ENCODE measurements at places on chromosomes 4 and X. TPM values are rescaled to one million over a fixed set of nuclear protein-coding genes. Genes with fewer than 3 reads are reported as not detected.
A peak's percentile ranks its signal among the peaks of the same experiment; 100 is the strongest.

GRCh38 chrX:113473418-113473817 lies 632.8 kb upstream of the AMOT start:
- DNase-seq = peak; percentile 44

DNA sequence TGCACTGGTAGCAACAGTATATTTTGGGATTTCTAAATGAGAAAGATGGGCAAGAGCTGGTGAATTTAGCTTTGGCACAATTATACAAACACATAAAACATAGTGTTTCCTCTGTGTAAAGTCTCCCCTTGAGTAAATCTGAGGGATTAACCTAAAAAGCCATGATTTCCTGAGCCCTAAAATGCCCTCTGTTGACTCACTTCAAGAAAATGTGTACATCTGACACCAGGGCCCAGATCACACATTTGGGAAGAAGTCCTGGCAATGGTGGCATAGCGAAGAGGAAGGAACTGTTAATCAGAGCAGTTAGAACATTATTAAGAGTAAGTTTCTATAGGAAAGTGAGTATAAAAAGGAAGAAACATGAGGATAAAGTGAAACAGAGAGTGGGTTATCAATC lies 338.5 kb downstream of the SPOCK3 start:
- DNase-seq = no peak

- DNase-seq = peak; percentile 83
These were observed 202.0 kb downstream of the DCLK2 start for GRCh38 chr4:150280081-150280895.

The SYN1 gene
- 0.27 TPM for total RNA-seq

The UBQLN2 gene
- total RNA-seq = 18.0 TPM
